T-helper 1 cell (primary cell): ENCODE measurements at places on chromosomes 6 and 20.

DNA sequence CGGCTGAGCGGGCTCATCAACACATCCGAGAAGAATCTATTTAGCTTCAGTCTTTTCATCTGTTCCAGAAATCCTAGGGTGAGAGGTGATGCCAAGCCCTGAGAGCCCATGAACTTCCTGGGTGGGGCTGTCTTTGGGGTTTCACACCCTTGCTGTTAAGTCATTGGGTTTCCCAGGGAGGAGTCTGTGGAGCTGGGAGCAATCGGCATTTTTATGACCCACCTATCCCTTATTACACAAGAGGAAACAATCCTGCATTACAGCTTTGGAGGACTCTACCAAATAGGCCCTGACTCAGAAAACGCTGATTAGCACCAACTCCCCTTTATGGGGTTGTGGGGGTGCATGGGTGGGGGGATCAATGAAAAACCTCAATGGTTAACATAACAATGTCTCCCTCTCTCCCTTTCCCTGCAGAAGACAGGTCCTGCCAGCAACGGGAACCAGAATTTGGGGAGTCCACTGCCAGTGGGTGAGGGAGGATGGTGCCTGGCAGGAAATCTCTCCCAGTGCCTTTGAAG is 46.3 kb downstream of the EZR start:
- DNase-seq = no peak

GRCh38 chr6:66538551-66539135 is 831.6 kb upstream of the EYS start:
- no peak for DNase-seq

- DNase-seq = no peak
These were observed 771.7 kb upstream of the EYS start for GRCh38 chr6:66478705-66479104.

DNA sequence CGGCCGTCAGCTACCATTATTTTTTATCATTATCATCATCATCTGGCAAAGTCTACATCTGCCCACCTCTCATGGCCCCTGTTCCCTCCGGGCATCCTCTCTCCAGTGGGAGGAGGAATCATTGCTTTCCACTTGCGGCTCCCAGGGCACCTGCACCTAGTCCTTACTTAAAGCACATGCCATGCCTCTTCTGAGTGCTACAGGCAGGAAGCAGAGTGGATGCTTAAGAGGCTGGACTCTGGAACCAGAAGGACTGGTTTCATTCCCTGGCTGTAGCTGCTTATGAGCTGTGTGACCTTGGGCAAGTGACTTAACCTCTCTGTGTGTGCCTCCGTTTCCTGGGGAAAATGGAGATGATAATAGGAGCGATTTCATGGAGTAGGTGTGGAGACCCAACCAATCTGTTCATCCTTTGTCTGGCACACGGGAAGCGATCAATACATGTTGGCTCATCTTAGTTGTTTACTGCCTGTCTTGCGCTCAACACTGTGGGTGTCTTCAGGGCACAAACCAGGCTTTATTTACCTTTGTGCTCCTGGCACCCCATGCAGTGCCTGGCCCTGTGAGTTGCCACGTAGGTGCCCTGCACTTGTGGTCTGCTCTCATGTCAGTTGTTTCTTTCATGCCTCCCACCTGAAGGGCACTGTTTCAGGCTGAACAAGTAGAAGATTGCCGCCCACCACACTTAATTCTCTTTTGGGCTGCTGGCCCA is 317.0 kb upstream of the SULF2 start:
- no peak for DNase-seq

DNA sequence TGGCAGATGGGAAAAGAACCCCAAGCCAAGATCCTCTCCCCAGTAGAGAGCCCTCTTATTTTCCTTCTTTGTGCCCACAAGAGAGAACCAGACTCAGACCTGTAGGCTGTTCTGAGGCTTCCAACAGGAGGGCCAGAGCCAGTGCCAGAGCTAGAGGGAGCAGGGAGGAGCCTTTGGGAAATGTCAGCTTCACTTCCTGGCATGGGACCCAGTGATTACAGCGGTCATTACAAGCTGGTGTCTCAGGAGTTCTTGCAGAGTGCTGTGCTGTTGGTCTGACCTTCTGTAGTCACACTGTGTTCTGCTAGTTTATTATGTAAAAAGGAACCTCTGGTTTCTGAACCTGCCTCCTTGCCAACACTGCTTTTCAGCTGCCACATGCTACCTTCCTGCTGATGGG is 38.9 kb downstream of the STK35 start:
- no peak for DNase-seq

DNA sequence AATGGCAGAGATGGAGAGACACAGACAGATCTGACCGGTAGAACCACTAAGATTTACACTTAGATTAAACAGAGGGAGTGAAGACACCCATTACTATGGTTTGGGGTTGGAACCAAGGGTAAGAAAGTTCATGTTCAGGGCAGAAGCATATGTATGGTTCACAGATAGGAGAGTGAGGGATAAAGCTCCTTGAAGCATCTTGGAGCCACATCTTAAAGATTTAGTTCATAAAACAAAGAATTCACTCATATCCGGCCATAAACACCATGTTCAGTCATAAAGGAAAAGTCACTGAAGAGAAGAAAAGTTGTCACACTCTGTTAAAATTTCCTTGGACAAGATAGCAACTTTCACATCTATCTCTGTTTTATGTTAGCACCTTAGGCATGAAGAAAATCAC is 18.0 kb downstream of the STX7 start:
- peak; percentile 19 for DNase-seq

DNA sequence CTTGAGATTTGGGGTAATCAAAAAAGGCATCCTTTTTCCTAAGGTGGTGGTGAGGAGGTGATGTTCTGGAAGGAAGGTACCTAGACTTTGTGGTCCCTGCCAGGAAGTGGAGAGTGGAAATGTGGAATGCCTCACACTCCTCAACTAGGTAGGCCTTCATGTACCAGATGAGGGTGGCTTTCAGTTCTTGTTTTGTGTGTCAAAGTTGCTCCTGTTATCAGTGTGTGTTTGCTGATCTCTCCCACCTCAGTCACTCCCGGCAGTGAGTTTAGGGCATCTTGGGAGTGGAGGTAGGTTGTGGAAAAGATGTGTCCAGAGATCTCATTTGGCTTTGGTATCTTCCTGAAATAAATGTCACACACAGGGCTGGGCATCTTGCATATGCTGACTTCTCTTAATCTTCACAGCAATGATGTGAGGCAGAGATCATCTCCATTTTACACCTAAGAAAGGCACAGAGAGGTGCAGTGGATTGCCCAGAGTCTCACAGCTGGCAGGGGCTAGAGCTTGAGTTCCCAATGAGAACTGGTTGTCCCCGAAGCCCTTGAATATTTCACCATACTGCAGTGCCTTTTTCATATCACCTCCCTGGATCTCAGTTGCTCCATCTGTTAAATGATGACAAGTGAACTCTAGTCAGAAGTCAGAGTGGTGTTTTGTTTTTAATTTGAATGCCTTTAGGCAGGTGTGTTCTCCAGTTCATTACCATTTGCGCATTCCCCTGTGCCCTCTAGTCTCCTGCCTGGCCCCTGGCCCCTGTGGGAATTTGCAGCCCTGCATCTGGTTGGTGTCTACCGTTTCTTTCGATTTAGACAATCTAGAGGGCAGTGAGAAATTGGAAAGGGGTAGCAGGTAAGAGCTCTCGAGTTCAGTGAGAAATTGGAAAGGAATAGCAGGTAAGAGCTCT is 2.9 kb downstream of the PKIG start:
- no peak for DNase-seq

- DNase-seq = no peak
These were observed 57.9 kb upstream of the MLN start for GRCh38 chr6:33861722-33862121.

GRCh38 chr20:58219342-58219700 is 9.1 kb downstream of the ANKRD60 start:
- DNase-seq = no peak

DNA sequence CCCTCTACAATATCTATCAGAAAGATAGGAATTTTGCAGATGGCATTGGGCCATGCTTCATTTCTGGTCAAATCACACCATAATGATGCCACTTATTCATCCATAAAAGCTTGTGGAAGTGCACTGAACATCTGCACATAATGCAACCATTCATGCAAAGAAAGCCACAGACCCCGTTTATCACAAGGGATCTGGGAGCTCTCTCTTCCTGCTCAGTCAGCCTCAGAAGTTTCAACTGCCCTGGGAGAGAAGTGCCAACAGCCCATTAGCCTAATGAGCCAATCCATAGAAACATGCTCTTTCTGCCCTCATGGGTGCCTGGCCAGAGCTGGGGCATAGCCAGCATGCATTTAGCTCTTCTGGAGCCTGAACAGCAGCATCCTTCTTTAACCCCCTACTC is 85.8 kb downstream of the SLC35F1 start:
- DNase-seq = no peak
